ENCODE measurements at places on chromosomes 5 and 9.

GRCh38 chr5:137352095-137352494, 147.0 kb downstream of the SPOCK1 start:
- no peak for DNase-seq

DNA sequence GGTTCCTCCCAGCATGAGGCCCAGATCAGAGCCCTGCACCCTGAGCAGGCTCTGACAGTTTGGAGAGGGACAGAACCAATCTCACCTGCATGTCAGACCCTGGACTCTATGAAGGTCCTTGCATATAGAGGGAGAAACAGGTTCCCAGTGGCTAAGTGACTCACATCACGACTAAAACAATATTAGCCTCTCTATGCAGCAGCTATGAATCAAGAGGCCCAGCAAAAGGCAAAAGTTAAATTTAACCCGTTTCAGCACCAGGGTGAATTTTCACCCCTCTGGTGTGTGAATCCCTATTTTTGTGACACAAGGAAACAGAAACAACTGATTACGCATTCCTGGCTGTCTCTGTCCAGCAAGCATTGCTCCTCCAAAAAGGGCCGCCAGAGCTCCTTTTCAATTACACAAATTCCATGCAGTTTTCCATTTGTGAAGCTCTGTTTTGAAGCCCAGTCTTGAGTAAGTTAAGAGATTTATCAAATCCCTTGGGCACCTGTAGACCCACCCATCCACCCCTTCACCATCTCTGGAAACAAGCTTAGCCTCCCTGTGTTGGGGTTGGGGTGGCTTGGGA, 136.6 kb downstream of the GABBR2 start:
- no peak for DNase-seq

DNA sequence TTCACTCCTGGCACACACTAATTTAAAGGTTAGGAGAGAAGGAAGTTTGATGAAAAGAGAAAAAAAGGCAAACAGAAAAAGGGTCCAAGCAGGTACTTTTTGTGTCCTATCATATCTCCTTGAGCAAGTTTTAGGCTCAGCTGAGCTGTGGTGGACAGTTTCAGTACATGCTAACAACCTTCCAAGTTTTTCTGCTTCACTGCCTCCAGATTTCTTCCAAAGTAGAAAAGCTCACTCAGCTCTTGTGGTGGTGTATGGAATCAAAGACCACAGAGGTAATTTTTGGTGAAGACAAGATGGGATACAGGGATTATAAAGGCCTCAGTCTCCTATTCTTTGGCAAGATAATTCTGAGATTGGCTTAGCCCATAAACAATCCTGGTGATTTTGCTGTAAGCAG, 921.8 kb downstream of the NR2F1-AS1 start:
- DNase-seq = no peak

DNA sequence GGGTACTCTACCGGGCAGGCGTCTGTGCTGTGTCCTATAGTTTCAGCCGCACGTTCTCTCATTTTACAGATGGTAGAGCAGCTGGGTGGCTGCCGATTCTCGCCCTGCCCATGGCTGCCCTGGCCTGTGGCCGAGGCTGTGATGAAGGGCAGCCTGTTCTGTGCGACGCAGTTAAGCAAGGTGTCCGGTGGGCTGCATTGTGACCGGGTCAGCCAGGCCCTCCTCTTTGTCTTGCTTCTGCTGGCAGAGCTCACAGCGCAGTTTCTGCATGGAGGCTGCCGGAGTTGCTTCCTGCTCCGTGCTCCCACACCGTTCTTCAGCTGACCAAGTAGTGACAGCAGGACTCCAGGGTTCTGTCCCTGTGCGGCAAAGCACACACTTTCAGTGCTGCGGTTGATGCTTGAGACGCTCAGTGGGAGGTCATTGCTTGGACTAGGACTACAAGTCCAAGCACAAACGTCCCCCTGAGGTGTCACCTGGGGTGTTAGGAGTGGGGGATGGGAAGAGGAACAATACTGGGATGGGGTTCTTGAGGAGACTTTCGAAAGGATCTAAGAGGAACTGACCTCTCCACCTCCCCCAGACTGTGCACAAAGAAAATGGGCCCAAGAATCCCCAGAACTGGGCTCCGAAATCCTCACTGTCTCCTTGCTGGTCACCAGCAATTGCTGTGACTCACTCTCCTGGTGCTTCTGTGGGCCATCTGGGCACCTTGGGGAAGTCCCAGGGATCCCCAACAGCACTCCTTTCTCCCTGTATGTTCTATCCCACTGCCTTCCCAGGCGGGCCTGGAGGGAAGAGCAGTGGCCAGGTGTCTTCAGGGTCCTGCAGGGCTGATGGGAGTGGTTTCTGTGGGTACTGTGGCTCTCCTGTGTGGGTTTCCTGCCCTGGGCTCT, 58.2 kb downstream of the GADD45G start:
- DNase-seq = no peak

- DNase-seq = no peak
Observed at GRCh38 chr9:71025728-71026127, 95.7 kb downstream of the TRPM3 start.

DNA sequence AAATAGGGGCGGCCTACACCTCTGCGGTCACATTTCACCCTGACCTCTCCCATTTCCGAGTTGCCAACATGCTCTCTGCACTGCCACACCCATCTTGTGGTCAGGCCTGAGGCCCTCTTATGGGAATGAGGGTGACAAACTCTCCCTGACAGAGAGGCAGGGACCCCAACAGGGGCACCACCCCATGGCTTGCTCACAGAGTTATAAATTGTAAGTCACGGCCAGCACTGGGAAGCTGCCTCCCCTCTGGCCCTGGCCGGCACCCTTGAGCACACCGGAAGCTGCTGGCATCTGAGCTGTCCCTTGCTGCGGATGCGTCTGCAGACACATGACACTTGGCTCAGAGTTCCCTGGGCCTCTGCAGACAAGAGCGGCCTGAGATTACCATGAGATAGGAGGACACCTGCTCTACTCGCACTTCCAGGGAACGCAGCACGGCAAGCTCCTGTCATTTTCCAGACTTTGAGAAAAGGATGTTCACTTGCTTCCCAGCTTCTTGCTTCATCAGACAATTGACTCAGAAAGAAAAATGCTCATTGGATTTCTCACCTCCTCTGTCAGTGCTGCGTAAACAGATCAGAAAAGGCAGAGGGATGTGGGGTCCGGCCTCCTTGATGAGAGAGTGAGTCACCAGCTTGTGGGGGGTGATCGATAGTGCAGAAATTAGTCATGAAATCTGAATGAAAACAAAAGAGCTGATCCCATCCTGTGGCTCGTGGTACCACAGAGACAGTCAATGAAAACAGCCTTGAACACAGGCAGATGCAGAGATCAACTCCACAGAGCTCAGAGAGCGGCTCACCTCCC, 269.8 kb downstream of the SYK start:
- DNase-seq = no peak

All from NCI-H187 (cell line).